SW480 (cell line): ENCODE measurements at places on chromosomes 4 and X.

- no peak for DNase-seq
Observed at GRCh38 chr4:38073596-38074234, 113.5 kb downstream of the PTTG2 start.

- peak; percentile 66 for DNase-seq
Observed at GRCh38 chrX:68822641-68823410, 6.0 kb upstream of the EFNB1 start.

DNA sequence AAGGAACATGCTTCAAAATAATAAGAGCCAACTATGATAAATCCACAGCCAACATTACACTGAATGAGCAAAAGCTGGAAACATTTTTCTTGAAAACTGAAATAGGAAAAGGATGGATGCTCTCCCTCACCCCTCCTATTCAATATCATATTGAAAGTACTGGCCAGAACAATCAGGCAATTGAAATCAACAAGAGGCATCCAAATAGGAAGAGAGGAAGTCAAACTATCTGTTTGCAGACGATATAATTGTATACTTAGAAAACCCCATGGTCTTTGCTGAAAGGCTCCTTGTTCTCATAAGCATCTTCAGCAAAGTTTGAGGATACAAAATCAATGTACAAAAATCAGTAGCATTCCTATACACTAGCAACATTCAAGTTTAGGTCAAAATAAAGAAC lies 1562.5 kb upstream of the ADGRL3 start:
- no peak for DNase-seq

DNA sequence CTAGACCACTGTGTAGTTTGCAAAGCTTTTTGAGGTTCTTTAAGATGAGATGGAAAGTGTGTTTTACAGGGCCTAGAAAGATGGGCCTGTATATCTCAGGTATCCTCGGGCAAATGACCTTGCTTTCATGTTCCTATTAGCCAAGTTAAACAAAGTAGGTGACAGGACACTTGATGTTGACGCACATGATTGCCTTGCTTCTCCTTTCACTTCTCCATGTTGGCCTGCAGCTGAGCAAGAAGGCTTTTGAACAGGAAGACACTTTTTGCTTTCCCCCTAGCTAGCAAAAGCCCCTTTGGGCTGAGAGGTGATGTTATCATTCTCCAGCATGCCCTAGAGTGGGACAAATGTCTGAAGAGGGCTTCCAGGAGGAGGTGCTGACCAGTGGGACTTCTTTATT lies 202.1 kb downstream of the GPC3 start:
- no peak for DNase-seq

DNA sequence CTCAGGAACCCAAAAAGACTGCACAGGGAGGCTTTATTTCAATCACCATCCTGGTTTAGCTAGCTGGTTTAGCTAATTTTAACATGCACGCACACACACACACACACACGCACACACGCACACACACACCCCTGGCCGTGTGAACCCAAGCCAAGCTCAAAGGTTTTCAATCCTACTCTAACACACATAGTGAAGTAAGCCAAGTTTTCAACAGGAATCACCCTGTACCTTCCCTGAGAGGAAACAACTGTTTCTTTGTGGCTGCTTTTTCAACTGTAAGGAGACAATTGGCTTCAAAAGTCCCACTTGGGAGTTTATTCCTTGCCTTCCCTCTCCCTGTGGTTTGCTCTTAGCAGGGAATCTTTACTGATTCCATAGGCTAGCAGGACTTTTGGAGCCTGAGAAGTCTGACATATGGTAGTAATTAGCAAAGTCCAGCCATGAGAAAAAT lies 98.9 kb upstream of the BMP3 start:
- DNase-seq: no peak
